NAMALWA (cell line): ENCODE measurements at places on chromosomes 6 and 20.

- no peak for DNase-seq
Observed at GRCh38 chr6:85421181-85421580, 28.7 kb upstream of the NT5E start.

- DNase-seq = no peak
Observed at GRCh38 chr6:33613795-33614168, 7.3 kb upstream of the ITPR3 start.

DNA sequence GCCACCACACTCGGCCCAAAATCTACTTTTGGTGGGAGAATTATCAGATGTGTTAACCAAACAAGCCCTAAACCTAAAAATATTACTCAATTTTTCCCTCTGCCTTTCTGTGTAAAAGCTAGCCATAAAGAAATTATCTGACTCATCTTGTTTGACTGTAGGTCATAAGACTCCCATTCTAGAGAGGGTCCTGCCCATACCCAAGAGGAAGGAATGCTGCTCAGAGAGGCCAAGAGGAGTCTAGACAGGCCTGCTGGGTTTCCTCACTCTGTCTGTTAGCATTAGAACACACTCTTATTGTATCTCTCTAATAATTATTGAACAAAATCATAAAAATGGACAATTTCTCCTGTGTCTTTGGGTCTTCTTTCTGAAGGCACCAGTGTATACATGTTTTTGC, 26.1 kb downstream of the C6orf141 start:
- no peak for DNase-seq

DNA sequence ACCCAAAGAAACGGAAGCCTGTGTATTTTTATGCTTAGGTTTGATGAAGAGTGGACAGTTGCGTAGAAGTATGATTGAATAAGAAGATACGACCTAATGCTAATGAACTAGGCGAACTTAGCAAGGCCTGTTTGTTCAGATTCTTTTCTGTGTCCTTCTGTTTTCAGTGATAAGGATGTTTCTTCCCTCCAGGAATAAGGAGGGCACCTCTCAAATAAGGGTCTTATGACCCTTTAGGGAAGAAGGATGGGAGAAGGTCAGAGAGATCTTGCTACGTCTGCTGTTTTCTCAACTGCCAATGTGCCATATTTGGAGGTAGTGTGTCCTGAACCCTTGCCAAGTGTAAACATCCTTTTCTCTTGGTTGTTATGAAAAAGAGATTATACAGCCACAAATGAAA, 524.8 kb downstream of the UTRN start:
- DNase-seq = no peak

- DNase-seq = no peak
Observed at GRCh38 chr6:15622045-15622740, 40.6 kb downstream of the DTNBP1 start.

DNA sequence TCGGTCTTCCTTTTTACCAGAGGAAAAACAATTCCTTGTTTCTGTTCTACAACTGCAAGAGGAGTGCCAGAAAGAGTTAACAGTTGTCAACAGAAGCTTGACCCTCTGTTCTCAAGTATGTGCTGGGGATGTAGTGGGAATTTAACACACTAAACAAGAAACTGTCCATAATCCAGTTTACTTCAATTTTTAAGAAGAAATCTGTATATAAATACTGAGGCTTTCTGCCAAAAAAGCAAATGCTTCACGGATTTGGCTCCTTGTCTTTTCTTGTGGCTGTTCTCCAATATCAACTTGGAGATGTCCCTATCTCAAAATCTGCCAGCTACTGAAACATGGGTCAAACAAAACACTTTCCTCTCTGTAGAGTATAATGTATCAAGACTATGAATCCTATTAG, 26.8 kb downstream of the REV3L start:
- DNase-seq = no peak

- no peak for DNase-seq
Observed at GRCh38 chr20:21508230-21509078, 5.4 kb downstream of the NKX2-2 start.

GRCh38 chr6:153735761-153736160, 303.3 kb upstream of the OPRM1 start:
- no peak for DNase-seq

DNA sequence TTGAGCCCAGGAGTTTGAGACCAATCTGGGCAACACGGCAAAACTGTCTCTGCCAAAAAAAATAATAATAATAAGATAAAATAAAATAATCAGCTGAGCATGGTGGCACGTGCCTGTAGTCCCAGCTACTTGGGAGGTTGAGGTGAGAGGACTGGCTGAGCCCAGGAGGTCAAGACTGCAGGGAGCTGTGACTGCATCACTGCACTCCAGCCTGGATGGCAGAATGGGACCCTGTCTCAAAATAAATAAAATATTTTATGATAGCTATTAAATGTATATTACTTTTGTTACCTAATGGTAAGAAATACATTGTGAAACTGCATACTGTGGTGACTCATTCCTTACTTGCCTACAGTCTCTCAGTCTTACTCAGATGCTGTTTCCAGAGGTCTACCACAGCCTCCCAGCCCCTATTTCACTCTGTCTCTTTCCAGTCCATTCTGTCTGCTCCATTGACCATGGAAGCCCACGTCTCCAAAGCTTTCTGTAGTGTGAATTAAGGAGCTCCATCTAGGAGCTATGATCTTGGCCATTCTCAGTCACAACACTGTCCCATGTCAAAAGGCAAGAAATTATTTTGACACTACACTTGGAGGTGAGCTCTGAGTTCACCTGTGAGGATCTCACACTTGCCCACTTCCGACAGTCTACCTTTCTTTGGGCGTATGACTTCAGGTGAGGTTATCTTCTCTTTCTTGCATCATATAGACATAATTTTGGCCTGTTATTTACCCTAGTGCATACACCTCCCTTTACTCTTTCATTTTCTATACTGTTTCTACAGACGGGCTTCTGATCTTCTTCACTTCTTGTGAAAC, 22.4 kb upstream of the SNX9 start:
- no peak for DNase-seq

- DNase-seq = no peak
Observed at GRCh38 chr6:128112494-128112893, 211.6 kb upstream of the THEMIS start.

DNA sequence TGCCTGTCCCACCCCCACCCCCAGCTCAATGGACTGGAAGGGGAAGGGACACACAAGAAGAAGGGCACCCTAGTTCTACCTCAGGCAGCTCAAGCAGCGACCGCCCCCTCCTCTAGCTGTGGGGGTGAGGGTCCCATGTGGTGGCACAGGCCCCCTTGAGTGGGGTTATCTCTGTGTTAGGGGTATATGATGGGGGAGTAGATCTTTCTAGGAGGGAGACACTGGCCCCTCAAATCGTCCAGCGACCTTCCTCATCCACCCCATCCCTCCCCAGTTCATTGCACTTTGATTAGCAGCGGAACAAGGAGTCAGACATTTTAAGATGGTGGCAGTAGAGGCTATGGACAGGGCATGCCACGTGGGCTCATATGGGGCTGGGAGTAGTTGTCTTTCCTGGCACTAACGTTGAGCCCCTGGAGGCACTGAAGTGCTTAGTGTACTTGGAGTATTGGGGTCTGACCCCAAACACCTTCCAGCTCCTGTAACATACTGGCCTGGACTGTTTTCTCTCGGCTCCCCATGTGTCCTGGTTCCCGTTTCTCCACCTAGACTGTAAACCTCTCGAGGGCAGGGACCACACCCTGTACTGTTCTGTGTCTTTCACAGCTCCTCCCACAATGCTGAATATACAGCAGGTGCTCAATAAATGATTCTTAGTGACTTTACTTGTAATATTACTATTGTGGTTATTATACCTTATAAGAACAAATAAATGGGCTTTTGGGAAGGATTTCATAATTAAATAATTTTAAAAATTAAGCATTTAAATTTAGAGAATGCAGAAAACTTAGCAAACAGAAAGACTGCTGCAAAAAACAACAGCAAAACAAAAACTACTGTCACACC, 8.4 kb downstream of the CDKN1A start:
- DNase-seq = no peak

GRCh38 chr20:17895641-17896171, 72.9 kb downstream of the SNX5 start:
- DNase-seq = no peak

- no peak for DNase-seq
Observed at GRCh38 chr20:43529457-43530153, 22.1 kb downstream of the L3MBTL1 start.

DNA sequence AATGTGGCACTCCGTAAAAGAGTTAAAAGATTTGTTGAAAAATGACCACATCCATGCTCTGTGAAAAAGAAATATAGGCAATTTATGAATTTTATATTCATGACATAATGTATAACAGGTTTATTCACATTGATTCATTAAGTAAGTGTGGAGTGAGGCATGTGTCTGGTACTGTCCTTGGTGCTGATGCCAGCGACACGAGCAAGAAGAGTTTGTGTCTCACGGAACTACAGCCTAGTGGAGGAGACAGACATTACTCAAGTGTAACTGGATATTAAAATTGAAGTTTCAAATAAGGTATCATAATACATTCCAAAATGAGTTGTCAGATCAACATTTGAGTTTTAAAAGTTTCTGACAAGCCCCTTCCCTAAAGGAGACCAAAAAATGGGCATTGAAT, 158.2 kb upstream of the PRND start:
- DNase-seq = peak; percentile 55

DNA sequence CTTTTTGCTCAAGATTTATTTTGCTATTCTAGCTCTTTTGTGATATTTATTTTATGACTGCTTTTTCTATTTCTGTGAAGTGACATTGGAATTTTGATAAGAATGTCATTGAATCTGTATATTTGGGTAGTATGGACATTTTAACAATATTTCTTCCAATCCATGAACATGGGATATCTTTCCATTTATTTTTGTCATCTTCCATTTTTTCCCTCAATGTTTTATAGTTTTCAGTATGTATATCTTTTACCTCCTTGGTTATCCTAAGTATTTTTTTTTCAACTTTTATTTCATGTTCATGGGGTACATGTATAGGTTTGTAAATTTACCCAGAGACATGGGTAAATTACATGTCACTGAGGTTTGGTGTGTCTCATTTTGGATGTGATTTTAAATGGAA, 74.1 kb upstream of the PREP start:
- no peak for DNase-seq

DNA sequence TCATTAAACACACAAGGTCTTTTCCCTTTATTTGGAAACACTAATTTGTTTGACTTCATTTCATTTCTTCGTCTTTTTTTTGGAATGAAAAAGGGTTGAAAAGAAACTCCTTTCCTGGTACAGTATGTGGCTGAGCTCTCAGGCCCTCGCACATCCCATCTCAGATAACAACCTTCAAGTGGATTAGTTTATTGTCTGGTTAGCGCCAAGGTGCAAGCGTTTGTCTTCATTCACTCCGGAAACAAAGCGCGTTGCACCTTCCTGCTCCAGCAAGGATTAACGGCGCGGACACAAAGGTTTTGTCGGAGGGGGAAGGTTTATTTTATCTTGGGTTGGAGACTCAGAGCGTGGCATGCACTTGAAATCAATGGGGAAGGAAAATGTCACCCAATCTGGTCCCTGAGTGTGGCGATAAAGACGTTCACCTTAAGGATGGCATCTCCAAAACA, 5.3 kb upstream of the NKX2-2 start:
- no peak for DNase-seq

GRCh38 chr6:3282476-3283236, 23.9 kb downstream of the PSMG4 start:
- DNase-seq = no peak

DNA sequence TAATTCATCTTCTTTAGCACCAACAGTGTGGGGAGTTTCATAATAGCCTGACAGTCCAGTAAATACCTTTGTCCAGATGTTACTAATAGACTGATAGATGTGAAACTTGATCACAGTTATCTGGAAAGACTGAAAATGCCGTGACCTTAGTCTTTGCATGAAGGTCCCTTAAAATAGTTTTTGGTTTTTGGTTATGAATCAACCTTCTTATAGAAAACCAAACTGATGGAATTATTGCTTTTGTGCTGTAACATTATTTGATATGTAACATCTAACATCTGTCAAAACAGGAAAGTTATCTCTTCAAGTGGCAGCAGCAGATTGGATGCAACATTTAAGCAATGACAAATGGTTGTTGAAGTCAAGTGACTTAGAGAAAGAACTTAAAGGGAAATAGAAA, 190.4 kb downstream of the DOK5 start:
- no peak for DNase-seq

DNA sequence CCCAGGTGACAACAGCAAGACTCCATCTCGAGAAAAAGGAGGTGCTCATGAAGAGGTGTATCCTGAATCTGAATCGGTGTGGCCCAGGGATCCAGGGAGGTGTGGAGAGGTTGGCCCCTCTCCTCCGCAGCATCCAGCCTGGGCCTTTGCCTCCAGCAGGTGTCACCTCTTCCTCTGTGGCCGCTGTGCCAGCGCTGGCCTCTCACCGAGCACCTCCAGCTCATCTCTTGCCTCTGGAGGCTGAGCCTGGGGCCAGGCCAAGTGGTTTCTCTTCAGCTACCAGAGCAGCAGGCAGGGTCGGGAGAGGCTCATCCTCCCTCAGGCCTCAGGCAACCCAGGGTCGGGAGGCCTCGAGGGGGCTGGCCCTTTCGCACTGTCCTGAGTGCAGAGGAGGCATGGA, 1.2 kb upstream of the COL20A1 start:
- no peak for DNase-seq

DNA sequence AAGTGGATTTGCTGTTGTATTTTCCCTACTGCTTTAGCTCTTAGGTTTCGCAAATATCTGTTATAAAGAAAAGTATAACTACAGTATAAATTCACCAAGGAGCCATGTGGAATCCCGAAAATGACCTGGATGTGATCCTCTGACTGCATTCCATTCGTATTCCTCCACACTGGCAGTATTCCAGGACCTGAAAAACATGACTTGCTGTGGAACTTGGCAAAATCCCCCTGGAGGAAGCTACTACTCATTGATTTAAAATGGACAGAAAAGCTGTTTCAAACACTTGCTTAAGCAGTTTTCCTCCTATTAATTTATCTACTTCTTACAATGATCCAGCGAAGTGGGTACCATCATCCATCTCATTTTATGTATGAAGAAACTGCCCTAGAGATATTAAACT, 13.3 kb upstream of the ENPP5 start:
- DNase-seq = no peak

- no peak for DNase-seq
Observed at GRCh38 chr6:10518557-10519407, 2.4 kb upstream of the GCNT2 start.

DNA sequence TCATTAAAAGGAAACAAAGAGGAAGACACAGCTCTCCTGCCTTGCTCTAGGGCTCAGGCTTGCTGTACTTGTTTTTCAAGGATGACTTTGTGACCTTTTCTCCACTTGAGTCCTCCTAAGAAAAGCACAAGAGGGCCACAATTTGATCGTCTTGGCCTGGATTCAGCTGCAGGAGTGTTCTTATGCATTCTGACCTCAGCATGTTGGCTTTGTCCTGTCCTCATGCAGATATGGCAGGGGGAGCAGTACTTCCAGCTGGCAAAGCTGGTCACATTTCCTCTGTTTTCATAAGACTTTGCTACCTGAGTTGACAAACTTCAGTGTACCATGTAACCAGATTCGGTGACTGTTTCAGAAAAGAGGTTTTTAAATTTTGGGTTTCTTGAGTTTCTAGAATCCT, 30.8 kb downstream of the KDM1B start:
- DNase-seq = no peak

DNA sequence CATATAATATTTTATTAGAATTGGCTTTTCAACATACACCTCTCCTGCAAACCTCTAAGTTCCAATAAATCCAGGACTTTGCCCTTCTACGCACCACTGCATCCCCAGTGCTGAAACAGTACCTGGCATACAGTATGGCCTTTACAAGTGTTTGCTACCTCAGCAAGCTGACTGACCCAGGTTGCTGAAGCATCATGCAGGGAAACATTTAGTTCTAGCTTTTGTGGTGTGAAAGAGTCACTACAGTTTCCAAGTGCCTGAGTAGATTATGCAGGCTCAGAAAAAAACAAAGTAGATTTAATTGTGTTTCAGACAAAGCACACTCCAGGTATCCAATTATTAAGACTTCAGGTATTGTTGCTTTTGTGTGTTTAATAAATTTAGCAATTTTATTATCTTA, 614.2 kb upstream of the NRSN1 start:
- DNase-seq = no peak
